ENCODE measurements at places on chromosomes 2 and 18.
A peak's percentile ranks its signal among the peaks of the same experiment; 100 is the strongest.

DNA sequence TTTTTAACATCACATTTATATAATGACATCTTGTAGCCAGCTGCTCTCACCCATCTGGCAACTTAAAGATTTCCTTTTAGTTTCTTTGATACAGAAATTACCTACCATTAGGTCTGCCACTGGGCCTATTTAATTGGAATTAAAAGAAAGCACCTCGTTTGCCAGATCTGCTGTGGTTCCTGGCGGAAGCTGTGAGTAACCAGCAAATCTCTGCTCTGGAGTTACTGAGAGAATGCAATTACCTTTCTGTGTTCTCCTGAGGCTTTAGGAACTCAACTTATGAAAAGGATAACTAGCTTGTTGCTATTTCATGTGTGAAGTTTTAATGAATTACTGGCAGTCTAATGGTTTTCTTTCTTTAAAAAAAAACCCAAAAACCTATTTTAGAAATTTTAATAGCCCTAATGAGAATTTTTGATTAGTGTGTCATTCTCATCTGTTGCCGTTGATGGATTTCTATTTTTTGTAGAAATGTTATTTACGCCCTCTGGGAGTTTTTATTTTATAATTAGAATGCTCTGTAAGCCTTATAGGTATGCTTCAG lies 69.7 kb upstream of the LYPD6B start:
- no peaks in the 10 kb centered on the region for H3K4me1 ChIP-seq
- no peaks in the 10 kb centered on the region for H3K36me3 ChIP-seq
- H3K4me3 ChIP-seq: no peak overlapping the region
- no peaks in the 10 kb centered on the region for H3K27me3 ChIP-seq
- DNase-seq: no peak

DNA sequence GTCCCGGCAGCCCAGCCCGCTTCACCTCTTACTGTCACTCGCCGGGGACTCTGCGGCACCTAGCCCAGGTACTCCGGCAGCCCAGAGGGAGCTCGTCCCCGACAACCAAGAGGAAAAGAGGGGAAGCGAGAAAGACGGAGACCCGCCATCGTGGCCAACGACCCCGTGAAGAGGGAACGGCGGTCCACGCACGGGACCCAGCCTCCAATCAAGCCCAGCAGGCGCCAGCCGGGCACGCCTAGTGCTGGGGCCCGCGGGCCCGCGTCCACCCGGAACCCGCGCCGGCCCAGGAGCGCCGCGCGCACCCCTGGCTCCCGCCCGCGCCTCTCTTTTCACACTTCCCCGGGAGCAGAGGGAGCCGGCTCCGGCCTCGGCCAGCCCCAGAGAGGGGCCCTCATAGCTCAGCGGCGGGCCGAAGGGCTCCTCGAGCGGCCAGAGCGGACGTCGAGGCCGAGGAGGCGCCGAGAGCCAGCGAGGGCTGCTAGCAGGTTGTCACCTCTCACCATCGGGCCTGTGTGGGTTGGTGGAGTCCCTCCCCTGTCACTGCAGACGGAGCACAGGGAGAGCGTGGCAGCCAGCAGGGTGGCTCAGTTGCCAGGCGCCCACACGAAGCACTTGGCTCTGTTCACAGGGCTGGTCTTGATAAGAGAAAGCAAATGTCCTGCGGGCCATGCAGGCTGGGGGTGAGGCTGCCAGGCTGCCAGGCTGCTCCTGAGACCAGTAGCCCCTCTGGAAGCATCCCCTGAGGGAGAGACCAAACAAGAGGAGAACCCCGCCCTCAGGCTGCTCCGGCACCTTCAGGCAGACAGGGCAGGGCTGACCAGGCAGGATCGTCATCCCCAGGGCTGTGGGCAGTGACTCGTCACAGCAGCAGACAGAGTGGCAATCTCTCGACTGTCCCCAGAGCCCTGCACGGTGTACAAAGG lies 36.9 kb upstream of the KLF11 start:
- no peaks in the 10 kb centered on the region for H3K27me3 ChIP-seq
- peaks cover 16% of the 10 kb centered on the region for H3K36me3 ChIP-seq
- peaks cover 14% of the 10 kb centered on the region for H3K4me1 ChIP-seq
- no peak overlapping the region for H3K27ac ChIP-seq
- H3K4me3 ChIP-seq: peak overlapping the region; percentile 34

DNA sequence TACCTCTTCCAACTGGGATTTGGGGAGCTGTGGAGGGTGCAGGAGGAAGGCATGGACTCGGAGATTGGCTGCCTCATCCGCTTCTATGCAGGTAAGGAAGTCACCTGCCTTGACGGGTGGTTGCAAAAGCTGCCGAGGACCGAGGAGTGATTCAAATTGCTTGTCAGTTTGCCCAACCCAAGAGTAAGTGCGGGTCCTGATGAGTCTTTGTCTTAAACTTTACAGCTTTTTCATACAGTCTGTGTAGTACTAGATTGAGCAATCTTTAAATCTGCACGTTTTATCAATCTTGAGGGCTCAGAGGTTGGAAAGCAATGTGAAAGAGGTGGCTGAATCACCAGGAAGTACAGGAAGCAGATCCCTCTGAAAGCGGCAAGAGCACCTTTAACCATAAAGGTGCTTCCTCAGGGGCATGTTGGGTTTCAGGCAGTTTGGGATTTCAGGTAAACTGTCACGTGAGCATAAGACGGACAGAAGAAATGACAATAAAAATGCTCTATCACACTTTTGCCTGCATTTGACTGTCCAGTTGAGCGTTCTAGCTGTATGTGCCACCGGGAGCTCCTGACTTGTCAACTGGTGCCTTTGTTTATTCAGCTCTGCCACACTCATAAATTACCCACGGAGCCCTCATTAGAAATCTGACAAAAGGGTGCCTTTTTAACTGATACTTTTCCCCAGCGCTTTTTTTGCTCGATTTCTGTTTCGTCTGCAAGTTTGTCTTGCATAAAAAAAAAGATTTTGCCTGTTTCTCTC lies 2.0 kb downstream of the PHLPP1 start:
- H3K4me3 ChIP-seq: peak overlapping the region; percentile 99
- peak overlapping the region; percentile 20 for H3K27ac ChIP-seq
- DNase-seq: peak; percentile 92

- no peaks in the 10 kb centered on the region for H3K36me3 ChIP-seq
- H3K4me1 ChIP-seq: peaks cover 10% of the 10 kb centered on the region
- H3K27ac ChIP-seq: no peak within 1 kb of the TSS
- DNase-seq: peak; percentile 47
- H3K4me3 ChIP-seq: peak within 1 kb of the TSS; percentile 51
- peaks cover 6% of the 10 kb centered on the region for H3K27me3 ChIP-seq
Observed at GRCh38 chr2:191150600-191151330, at the start of gene STAT4. Gene STAT4 (minus strand): TSS chr2:191150994. CDS start chr2:191148203, 2,791 bp downstream.

- no peak for DNase-seq
- no peak overlapping the region for H3K4me3 ChIP-seq
- H3K27ac ChIP-seq: no peak overlapping the region
Observed at GRCh38 chr2:2868085-2868484, 509.5 kb downstream of the EIPR1 start.

- H3K27ac ChIP-seq: no peak overlapping the region
- H3K27me3 ChIP-seq: no peaks in the 10 kb centered on the region
- peak; percentile 24 for DNase-seq
- H3K4me3 ChIP-seq: no peak overlapping the region
Observed at GRCh38 chr2:197209742-197210408, 100.7 kb downstream of the ANKRD44 start.

DNA sequence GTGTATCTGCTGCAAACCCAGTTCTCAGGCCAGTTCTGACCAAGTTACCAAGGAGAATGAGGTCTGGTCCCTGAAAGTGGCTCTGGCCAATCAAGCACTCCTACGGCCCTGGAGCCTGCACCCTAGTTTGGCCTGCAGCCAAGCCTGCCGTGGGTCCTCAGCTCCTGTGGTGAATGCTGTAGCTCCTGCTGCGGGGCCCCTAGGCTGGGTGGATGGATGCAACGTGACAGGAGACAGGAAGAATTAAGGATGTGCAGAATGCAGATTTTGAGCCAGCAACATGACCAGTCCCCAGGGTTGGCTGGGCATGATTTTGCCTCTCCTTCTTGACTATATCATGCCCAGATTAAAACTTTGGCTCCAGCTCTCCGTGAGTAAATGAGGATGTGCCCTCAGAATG lies 97.2 kb downstream of the SMAD7 start:
- peaks cover 42% of the 10 kb centered on the region for H3K4me1 ChIP-seq
- H3K36me3 ChIP-seq: peaks cover 7% of the 10 kb centered on the region
- peak overlapping the region; percentile 53 for H3K27ac ChIP-seq
- no peak for DNase-seq
- H3K27me3 ChIP-seq: no peaks in the 10 kb centered on the region

- H3K4me3 ChIP-seq: no peak overlapping the region
- H3K4me1 ChIP-seq: peaks cover 52% of the 10 kb centered on the region
- no peak for DNase-seq
- H3K36me3 ChIP-seq: peaks cover 2% of the 10 kb centered on the region
- H3K27me3 ChIP-seq: no peaks in the 10 kb centered on the region
Observed at GRCh38 chr2:205699515-205700289, 17.4 kb downstream of the NRP2 start.

GRCh38 chr2:219298759-219299371 lies 10.3 kb downstream of the PTPRN start:
- H3K4me1 ChIP-seq: peaks cover 4% of the 10 kb centered on the region
- DNase-seq: peak; percentile 93
- H3K4me3 ChIP-seq: no peak overlapping the region
- no peaks in the 10 kb centered on the region for H3K36me3 ChIP-seq
- no peaks in the 10 kb centered on the region for H3K27me3 ChIP-seq

Data from trophoblast cell (in vitro differentiated cells and primary cell).